ENCODE measurements at places on chromosomes 3 and 15.

DNA sequence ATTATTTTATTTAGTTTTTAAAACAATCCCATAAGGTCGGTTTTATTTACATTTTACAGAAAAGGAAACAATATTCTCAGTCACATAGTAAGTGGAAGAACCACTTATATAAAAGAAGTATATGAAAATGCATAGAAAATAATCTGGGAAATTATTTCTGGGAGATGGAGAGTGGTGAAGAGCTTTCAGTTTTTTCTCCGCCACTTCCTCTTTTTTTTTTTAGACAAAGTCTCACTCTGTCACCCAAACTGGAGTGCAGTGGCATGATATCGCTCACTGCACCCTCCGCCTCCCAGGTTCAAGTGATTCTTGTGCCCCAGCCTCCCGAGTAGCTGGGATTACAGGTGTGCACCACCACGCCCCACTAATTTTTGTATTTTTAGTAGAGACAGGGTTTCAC is 21.2 kb downstream of the RAD51 start:
- no peak for DNase-seq

DNA sequence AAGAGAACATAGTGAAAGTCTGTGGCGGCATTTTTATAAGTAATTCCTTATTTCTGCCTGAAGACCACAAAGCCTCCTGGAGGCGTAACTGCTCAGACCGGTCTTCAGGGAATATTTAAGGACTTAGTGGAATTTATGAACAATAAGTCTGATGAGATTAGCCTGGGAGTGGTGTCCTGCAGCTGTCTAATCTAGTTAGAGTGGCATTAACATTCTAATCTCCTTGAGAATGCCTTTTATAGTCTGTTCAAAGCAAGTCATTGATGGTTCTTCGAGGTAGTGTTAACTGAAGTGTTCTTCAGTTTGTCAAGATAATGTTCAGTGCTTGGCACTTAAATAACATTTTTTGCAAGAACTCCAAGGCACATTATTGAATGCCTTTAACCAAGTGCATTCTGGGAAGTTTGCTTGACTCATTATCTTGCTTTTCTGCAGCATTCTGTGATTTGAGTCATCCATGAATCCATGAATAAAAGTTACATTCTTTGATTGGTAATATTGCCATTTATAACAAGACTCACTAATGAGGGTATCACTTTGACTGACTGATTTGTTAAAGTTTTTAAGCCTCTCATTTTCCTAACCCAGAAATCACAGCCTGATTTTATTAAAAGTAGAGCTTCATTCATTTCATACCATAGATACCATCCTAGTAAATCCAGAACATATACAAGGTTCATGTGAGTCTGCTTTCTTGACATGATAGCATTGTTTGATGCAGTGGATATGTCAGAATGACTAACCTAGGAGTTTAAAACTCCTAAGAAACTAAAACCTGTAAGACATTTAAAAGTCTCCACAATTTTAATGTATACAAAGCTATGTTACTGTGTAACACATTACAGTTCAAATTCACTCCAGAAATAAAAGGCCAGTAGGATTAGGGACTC is 12.5 kb downstream of the RBM5 start:
- no peak for DNase-seq

GRCh38 chr3:120796976-120797375 is 54.4 kb downstream of the GTF2E1 start:
- no peak for DNase-seq

- DNase-seq: no peak
Measured at GRCh38 chr15:98720031-98720430, 71.7 kb downstream of the IGF1R start.

GRCh38 chr15:38991126-38991525 is 426.5 kb upstream of the RASGRP1 start:
- no peak for DNase-seq

DNA sequence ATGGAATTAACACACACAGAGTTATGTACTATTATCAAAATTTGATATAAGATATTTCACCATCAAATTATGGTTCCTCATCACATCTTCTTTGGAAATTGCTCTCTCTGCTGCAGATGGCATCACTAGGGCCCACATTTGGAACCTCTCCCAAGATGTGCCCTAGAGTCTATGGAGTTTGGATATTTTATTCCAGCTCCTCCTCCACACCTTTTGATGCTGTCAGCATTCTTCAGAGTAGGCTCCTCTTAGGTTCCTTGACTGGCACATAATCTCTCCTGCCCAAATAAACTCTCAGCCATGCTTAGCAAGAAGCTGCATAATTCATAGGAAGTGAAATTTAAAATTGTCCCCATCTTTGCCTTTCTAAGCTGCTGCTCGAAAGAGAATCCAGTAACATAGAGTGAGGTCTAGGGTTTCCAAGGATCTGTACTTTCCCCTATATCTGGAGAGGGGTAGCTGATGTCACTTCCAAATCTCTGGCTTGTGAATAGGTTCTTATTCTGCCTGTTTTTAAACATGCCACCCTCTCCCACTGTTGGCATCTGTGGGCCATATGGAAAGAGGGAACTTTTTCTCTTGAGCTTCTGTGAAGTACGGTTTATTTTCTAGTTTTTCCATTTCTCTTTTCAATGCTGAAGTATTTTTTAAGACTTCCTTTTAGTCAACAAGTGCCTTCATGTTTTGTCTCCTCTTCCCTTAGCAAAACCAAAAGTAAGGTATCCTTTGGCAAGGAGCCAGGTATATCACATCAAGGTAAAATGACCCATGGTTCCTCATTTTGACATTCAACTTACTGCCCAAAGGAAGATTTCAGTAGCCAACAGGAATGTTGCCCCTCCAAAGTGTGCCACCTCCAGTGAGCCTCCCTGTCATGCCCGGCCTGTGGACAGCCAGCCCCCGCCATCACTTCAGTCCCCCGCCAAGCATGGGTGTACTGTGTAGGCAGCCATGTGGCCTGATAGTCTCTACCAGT is 75.3 kb upstream of the C2CD4B start:
- no peak for DNase-seq

DNA sequence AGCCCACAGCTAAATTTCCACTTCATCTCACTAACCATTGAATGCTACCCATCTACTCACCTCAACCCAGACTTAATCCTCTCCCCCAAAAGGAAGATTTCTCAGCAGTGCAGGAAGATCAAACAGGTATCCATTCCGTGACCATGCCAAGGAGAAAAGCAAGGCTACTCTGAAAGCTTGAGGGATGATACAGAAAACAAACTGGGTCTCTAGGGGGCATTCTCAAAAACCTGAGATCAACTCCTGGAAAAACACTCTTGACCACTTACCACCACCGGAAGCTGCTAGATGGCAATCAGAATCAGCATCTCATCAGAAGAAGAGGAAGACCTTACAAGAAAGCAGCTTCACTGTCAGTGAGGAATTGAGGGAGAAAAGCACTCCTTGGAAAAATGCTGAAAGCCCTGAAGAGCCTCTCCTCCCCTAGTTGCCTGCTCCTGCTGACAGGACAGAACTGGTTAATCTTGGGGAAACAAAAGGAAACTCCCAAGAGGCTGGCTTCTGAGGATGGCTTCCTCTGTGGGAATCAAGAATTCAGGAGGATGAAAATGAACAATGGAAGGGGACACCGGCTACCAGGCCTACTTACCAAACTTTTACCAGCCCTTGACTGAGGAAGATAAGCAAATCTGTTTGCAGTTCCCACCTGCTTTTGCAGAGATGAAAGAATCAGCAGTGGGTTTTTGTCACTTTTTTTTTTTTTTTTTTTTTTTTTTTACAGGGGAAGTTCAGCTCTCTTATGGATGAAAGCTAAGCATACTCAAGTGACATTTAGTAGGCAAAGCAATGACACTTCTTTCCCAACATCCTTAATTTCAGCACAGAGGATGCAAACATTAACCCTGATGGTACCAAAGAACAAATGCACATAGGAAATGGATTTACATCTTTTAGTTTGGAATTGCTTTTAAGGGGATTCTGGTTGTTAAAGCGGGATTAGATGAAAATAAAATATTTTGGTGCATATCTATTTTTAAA is at the start of gene ATP8B4:
Gene ATP8B4, minus strand, starts transcription at position 171 of the 978 bp plus-strand sequence. CDS start 12,267 bp downstream, outside the sequence.
- no peak for DNase-seq

- no peak for DNase-seq
Measured at GRCh38 chr3:49492969-49493368, 22.9 kb downstream of the DAG1 start.

DNA sequence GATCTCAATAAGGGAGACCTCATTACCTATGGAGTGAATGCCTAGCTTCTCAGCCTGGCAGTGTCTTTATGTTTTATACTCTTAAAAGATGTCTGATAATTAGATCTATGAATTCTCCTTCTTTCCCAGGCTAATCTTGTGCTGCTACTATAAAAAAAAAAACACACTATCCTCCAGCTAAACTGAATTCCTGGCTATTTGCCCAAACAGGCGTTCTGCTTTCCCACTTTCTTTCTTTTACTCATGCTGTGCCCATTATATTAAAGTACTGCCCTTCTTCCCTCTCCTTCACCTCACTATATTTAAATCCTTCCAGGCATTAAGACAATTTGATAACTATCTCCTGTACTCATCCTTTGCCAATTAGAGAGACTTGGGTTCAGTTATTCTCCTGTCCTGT is 1134.9 kb downstream of the ROBO2 start:
- no peak for DNase-seq

DNA sequence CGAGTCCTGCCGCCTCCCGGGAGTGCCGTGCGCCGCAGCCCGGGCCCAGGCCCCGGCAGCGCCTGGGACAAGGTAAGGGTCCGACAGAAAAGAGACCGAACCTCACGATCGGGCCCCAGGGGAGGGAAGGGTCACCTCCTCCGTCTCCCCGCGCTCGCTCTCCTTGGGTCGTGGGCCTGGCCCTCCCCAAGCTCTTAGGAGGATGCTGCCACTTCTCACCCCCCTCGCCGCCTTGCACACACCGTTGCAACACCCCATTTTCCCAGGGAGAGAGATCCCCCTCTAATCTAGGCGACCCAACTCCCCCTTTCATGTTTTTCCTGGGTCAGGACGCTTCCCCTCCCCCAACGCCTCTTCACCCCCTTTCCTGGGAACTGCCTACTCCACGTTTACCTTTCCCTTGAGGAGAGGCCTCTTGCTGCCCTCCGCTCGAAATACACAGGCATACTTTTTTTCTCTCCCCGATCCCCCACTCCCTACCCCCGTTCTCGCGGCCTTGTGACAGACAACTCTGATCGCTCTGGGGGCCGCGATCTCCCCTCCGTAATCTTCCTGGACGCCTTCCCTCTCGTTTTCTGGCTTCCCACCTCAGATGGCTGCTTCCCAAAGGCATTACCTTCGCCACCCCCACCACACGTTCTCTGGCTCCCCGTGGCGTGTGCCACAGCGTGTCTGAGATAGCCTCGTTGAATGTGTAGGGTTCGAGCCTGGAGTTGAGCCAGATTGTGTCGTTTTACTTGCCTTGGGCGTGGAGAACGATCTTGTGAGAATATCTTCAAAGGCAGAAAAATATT is 688 bp downstream of the SETD5 start:
- DNase-seq: peak; percentile 16

DNA sequence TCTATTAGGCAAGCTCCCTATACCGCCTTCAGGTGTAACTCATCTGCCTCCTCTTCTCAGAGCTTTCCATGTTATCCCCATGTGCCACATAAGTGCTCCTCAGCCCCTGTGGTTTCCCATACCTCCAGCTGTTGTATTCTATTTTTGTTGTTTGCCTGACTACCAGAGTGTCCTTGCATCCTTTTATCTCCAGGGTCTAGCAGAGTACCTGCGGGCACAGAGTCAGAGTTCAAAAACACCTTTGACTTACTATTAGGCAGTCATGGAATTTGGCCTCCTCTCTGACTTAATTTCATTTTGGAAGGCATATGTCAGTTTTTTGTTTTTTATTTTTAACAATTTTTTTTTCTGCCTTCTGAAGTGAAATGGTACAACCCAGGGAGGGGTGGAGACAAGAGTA is 7.1 kb downstream of the GPR87 start:
- no peak for DNase-seq

DNA sequence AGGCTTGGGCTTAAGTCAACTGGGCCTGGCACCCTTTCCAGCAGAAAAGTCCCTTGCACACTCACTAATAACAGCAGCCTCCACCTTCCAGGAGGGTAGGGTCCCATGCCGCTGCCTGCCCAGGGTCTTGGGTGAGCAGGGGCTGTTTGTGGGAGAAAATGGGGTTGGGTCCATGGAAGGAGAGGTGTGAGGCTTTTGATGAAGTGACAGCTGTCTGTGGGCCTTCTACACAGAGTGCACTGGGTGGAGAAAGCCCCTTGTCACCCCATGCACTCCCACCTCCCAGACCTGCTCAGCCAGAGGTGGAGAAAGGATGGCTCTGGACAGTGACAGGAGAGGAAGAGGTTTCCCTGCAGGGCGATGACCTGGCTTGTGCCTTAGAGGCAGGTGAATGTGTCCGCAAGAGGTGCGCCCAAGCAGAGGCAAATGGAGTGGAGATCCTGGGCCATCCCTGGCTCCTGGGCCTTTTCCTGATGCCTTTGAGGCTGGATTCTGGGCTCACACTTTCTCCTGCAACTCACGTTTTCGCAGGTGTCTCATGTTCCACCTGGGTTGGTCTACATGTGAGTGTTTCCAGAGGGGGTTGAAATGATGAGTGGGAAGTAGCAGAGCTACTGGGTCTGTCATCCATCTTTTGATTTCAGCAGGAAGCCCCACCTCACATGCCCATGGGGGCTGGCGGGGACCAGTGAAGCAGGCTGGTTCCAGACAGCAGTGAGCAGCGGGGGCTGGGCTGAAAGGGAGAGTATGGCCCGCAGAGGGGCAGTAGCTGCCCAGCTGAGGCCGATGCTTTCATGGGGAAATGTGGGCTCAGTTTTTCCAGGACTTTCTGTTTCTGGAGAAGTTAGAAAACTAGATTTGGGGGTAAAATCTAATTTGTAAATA is 85.2 kb upstream of the PRR23E start:
- DNase-seq: no peak

- no peak for DNase-seq
Measured at GRCh38 chr3:16759227-16759903, 125.4 kb upstream of the PLCL2 start.

GRCh38 chr3:65996589-65996988 is 42.1 kb downstream of the MAGI1 start:
- no peak for DNase-seq

DNA sequence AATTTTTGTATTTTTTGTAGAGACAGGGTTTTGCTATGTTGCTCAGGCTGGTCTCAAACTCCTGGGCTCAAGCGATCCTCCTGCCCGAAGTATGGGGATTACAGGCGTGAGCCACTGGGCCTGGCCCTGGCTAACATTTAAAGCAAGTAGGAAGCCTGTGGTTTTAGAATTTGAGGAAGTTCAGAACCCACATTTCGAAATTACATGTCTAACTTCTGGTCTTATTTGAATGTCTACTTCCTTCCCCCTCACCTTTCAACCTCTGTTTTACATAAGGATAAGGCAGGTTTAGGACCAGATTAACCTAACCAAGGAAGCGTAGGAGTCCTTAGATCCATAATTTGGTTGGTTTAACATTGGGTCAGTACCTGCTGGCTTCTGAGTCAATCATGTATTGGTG is 120.5 kb upstream of the PROK2 start:
- no peak for DNase-seq

- DNase-seq: no peak
Measured at GRCh38 chr15:96849271-96849900, 518.9 kb downstream of the NR2F2 start.

All from effector CD4-positive, alpha-beta T cell (primary cell).